ENCODE measurements at places on chromosomes 5 and 9. TPM values are rescaled to one million over a fixed set of nuclear protein-coding genes. Genes with fewer than 3 reads are reported as not detected.

The SAXO1 gene
- not detected for total RNA-seq

The PRSS3 gene
- total RNA-seq: not detected

The OR2K2 gene
- not detected for total RNA-seq

The DRD1 gene
- not detected for total RNA-seq

DNA sequence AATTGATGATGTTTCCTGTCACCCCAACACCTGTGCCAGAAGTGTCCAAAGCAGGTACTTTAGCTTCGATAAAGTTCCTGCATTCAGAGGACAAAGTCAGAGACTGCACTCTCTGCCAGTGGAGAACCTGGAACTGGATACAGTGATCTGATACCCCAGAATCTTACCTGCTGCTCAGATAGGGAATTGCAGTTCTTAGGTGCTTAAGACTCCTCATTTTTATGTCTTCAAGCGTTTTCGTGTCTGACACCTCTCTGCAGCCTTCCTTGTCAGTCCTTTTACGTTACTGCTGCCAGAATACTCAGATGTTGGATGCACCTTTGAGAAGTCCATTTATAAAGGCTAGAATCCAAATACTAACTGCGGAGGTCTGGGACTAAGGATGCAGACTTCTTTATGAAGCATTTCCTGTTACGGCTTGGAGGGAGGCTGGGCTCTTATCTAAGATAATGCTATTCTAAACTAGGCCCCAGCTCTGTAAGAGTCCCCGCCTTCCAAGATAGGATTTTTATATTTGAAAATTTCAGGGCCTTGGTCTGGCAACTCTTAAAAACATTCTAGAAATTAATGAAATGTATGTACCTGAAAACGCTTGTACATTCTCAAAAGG is 1.9 kb downstream of the ISOC1 start:
- H3K27me3 ChIP-seq: no peaks in the 10 kb centered on the region
- H3K4me1 ChIP-seq: no peaks in the 10 kb centered on the region
- no peak overlapping the region for H3K4me3 ChIP-seq
- no peaks in the 10 kb centered on the region for H3K36me3 ChIP-seq
- no peak overlapping the region for H3K27ac ChIP-seq
- no peak for DNase-seq

DNA sequence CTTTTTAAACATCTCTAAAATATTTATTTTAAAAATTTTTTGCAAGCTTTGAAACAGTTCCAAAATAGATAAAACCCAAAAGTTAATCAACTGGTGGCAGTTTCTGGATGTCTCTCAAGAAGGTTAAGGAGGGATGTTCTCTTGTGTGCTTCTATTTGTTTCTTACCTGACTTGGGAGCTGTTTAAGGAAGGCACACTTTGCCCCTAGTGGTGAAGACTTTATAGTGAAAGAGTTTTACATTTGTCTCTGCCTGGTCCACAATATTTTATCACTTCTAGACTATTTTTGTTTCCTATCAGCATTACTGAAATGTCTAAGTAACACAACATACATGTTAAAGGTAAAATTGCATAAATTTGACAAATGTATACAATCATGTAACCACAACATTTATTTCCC is 552.8 kb downstream of the SEMA5A start:
- H3K27me3 ChIP-seq: no peaks in the 10 kb centered on the region
- no peak for DNase-seq
- H3K36me3 ChIP-seq: no peaks in the 10 kb centered on the region
- no peak overlapping the region for H3K27ac ChIP-seq
- H3K4me1 ChIP-seq: no peaks in the 10 kb centered on the region
- H3K4me3 ChIP-seq: no peak overlapping the region

DNA sequence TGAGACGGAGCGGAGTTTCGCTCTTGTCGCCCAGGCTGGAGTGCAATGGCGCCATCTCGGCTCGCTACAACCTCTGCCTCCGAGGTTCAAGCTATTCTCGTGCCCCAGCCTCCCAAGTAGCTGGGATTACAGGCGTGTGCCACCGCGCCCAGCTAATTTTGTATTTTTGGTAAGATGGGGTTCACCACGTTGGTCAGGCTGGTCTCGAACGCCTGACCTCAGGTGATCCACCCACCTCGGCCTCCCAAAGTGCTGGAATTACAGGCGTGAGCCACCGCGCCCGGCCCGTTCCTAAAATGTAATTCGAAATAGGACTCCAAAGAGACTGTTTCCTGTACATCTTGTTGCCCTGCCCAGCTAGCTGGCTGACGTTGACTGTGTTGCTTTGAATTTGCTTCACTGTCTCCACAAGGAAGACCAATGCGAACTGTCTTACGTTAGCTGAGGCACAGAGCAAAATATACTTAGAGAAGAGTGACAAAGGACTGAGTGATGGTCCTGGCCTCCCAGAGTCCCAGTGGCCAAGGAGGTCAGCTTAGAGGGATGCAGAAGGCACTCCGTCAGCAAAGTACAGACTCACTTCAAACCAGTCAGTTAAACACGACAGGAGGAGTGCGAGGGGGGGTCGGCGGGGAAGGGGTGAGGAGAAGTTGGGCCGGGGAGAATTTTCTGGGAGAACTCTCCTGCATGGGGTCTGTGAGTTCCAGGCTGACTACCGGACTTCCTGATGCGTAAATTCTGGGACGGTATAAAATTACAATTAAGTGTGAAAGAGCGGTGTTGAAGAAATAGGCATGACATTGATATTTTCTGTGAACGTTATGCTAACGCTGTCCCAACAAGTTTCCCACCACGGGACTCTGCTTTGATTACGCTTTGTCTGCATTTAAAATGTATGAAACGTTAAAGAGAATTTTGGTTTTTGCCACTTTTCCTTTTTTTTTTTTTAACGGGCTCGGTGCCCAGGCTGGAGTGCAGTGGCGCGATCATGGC is 6.8 kb upstream of the TRIM41 start:
- peak overlapping the region; percentile 73 for H3K27ac ChIP-seq
- H3K27me3 ChIP-seq: no peaks in the 10 kb centered on the region
- peak overlapping the region; percentile 53 for H3K4me3 ChIP-seq
- no peaks in the 10 kb centered on the region for H3K36me3 ChIP-seq
- peaks cover 28% of the 10 kb centered on the region for H3K4me1 ChIP-seq

DNA sequence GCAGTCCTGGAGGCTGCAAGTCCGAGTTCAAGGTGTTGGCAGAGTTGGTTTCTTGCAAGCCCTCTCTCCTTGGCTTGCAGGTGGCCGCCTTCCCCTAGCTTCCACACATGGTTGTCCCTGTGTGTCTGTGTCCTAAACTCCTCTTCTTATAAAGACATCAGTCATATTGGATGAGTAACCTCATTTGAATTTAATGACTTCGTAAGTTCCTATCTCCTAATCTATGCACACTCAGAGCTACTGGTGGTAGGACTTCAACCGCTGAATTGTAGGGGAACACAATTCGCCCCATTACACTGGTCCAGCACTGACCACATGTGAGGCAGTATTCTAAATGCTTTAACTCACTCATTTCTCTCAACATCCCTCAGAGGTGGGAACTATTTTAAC is 25.9 kb upstream of the ADAMTS2 start:
- H3K4me1 ChIP-seq: no peaks in the 10 kb centered on the region
- no peak overlapping the region for H3K4me3 ChIP-seq
- peak; percentile 28 for DNase-seq
- H3K36me3 ChIP-seq: no peaks in the 10 kb centered on the region
- no peaks in the 10 kb centered on the region for H3K27me3 ChIP-seq
- no peak overlapping the region for H3K27ac ChIP-seq

DNA sequence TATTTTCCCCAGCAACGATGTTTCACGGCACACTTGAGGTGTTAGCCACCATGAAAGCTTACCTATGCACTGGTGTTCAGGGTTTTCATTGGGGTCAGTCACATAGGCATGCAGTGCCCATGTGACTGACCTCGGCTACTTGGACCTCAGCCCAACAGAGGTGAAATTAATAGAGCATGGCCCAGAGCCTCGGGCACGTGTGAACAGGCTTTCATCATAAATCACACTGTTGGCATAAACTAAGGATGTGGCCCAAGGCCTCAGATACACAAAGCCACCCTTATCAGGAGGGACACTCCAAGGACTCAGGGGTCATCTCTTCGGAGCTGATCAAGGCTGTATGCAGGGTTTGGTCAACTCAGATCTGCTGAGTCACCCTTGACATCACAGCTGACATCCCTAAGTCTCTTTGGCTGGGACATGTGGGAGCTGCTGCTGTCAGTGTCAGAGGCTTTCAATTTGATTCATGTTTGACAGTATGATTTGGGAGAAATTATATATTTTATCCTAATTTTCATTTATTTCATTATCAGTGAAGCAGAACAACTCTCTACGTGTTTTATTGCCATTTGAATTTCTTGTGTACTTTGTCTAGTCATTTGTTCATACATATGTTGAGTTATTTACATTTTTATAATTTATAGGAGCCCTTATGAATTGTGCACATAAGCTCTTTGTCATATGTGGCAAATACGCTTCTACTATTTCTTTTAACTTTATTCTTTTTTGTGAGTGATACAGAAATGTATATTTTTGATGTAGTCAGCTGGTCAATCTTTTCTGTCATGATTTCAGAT is 59.7 kb upstream of the ANKRD33B start:
- H3K27me3 ChIP-seq: peaks cover 5% of the 10 kb centered on the region
- no peaks in the 10 kb centered on the region for H3K36me3 ChIP-seq
- no peak overlapping the region for H3K27ac ChIP-seq
- H3K4me1 ChIP-seq: no peaks in the 10 kb centered on the region

DNA sequence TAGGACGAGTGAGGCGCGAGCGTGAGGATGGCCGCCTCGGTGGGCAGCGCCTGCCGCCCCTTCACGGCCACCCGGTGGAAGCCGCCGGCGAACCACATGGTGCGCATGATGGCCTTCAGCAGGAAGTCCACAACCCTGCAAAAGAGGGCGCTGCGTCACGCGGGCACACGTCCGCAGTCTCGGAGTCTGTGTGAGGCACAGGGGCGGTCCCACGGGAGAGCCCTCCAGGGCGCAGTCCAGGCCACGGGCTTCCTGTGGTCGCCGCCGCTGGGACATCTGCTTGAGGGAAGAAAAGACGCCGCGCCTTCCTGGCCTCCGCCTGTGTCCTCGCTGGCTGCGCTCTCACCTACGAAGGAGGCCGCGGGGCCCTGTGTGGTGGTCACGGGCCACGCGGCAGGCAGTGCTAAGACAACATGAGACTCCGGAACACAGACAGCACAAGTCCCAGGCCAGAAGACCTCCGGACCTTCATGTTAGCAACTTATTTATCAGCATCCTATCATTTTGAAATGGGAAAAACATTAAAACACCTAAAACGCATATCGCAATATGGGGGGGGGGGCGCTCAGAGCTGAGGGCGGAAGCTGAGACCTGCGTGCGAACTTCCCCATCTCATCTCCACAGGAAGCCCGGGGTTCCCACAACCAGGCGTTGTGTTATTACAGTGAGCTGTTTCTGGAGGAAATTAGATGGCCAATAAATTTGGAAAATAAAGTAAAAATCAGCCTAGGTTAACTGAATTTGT is 28.8 kb downstream of the LPCAT1 start:
- no peaks in the 10 kb centered on the region for H3K4me1 ChIP-seq
- no peaks in the 10 kb centered on the region for H3K27me3 ChIP-seq
- no peak overlapping the region for H3K27ac ChIP-seq
- DNase-seq: no peak
- H3K36me3 ChIP-seq: peaks cover 20% of the 10 kb centered on the region

GRCh38 chr5:93886917-93887361 is 145.5 kb upstream of the POU5F2 start:
- H3K27ac ChIP-seq: no peak overlapping the region
- no peak for DNase-seq
- H3K36me3 ChIP-seq: no peaks in the 10 kb centered on the region
- H3K4me1 ChIP-seq: peaks cover 22% of the 10 kb centered on the region
- H3K4me3 ChIP-seq: no peak overlapping the region

DNA sequence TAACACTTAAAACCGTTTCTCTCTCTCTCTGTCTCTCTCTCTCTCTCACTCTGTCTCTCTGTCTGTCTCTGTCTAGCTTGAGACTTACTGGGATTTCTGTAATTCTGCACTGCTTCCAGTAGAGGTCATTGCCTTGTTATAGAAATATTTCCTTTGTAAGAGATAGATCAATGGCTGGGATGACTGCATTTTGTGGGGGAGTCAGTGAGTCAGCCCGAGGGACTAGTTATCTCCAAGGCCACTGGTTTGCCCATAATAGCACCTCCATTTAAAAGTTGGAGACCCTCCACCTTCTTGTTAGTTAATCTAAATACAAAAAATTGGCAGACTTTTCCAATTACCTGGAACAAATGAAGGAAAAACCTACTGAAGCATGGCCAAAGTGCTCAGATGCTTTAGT is 547.2 kb downstream of the LRRC70 start:
- no peaks in the 10 kb centered on the region for H3K36me3 ChIP-seq
- no peaks in the 10 kb centered on the region for H3K27me3 ChIP-seq
- no peak overlapping the region for H3K4me3 ChIP-seq
- DNase-seq: no peak

- H3K4me1 ChIP-seq: peaks cover 4% of the 10 kb centered on the region
- DNase-seq: no peak
- H3K27me3 ChIP-seq: no peaks in the 10 kb centered on the region
- H3K27ac ChIP-seq: no peak overlapping the region
- no peaks in the 10 kb centered on the region for H3K36me3 ChIP-seq
Observed at GRCh38 chr5:147188200-147189108, 46.4 kb upstream of the STK32A start.

DNA sequence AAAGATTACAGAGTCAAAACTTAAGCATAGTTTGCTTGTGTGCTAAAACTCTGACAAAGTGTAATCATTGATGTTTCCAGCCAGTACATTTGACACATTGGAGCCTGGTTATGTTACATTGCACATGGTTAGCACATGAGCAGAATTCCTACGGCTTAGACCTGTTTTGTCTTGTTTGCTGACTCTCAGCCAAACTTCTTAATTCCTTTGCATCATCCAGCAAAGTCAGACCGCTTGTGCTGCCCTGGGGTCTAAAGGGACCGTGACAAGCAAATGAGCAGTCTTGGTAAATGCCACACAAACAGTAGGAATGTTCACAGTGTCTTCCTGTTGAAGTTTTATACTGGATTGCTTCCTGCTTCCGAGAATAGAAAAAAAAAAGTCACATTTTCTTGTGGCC is 72.0 kb upstream of the ENTREP1 start:
- no peaks in the 10 kb centered on the region for H3K4me1 ChIP-seq
- peaks cover 19% of the 10 kb centered on the region for H3K36me3 ChIP-seq
- H3K4me3 ChIP-seq: no peak overlapping the region
- H3K27ac ChIP-seq: peak overlapping the region; percentile 38

GRCh38 chr5:50667023-50667652 is 701 bp downstream of the PARP8 start:
- H3K4me1 ChIP-seq: peaks cover 25% of the 10 kb centered on the region
- H3K4me3 ChIP-seq: peak overlapping the region; percentile 84
- no peaks in the 10 kb centered on the region for H3K27me3 ChIP-seq
- peak overlapping the region; percentile 79 for H3K27ac ChIP-seq

GRCh38 chr5:146794326-146795029 is 84.1 kb downstream of the PPP2R2B start:
- H3K4me1 ChIP-seq: no peaks in the 10 kb centered on the region
- H3K4me3 ChIP-seq: no peak overlapping the region
- no peak for DNase-seq
- H3K27ac ChIP-seq: peak overlapping the region; percentile 10
- no peaks in the 10 kb centered on the region for H3K36me3 ChIP-seq

GRCh38 chr9:128999581-129000206 is 28.4 kb downstream of the SH3GLB2 start:
- no peak overlapping the region for H3K27ac ChIP-seq
- H3K36me3 ChIP-seq: peaks cover 93% of the 10 kb centered on the region
- no peaks in the 10 kb centered on the region for H3K4me1 ChIP-seq
- no peaks in the 10 kb centered on the region for H3K27me3 ChIP-seq

- no peak overlapping the region for H3K4me3 ChIP-seq
- H3K36me3 ChIP-seq: no peaks in the 10 kb centered on the region
- H3K27me3 ChIP-seq: no peaks in the 10 kb centered on the region
- no peaks in the 10 kb centered on the region for H3K4me1 ChIP-seq
Observed at GRCh38 chr9:6024035-6024554, 8.7 kb upstream of the RANBP6 start.

All from sigmoid colon (tissue), 7 donors.